Stimulated activated CD8-positive, alpha-beta memory T cell treated with anti-CD3 and anti-CD28 coated beads, Interleukin-7, amount 100 ng/mL, for 4 hours (primary cell): ENCODE measurements at places on chromosomes 11 and 22.

DNA sequence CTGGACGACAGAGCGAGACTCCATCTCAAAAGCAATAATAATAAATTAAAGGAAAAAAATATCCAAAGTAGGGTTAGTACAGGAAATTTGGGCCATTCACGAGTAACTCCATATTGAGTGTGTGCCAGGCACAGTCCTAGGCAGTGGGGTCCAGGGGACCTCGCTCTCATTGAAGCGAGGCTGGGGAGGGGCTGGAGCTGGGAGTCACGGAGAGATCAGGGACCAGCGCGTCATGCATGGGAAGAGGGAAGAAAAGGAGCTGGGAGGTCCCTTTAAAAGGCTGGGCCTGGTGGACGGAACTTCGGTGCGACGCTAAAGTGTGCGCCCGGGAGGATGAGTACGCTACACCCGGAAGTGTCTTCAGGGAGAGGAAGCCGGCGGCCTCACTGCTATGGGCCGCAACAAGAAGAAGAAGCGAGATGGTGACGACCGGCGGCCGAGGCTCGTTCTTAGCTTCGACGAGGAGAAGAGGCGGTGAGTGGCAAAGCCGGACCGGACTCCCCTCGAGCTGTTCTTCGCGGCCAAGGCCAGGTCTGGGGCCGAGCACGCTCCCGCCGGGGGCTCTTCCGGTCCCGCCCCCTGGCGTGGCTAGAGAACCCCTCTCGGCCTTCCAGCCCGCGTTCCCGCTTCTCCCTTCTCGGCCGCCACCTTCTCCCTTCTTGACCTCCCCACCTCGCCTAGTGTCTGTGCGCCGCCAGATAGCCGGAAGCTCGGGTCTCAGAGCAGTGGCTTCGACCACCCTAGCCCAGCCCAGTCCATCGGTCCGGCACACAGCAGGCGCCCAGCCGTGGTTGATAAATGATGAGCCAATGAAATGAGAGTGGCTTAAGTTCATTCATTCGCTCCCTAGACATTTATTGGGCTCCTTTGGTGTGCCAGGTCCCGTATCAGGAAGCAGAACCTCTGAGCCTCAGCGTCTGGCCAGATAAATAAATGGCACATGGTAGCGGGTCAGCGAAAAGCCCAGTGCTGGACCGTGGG, at the start of gene NOL12:
Gene NOL12, plus strand, starts transcription at position 342 of the 981 bp plus-strand sequence. Its CDS starts 50 bp downstream, at position 392.
- peak; percentile 67 for DNase-seq

GRCh38 chr22:21807544-21808529, 59.6 kb downstream of the MAPK1 start:
- DNase-seq: no peak

DNA sequence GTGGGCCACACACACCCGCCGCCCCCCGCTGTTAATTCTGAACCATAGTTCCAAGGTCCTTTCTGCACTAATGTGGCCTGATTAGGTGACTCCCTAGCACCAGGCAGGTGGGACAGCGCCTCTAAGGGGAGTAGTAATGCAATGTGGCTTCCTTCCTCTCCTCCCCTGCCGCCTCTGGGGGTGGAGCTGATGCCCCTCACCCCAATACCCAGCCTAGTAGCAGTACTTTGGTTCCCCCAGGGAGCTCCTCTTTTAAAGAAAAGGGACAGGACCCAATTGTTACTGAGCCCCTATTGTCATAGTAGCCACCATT, 14.4 kb downstream of the RTN4RL2 start:
- no peak for DNase-seq

DNA sequence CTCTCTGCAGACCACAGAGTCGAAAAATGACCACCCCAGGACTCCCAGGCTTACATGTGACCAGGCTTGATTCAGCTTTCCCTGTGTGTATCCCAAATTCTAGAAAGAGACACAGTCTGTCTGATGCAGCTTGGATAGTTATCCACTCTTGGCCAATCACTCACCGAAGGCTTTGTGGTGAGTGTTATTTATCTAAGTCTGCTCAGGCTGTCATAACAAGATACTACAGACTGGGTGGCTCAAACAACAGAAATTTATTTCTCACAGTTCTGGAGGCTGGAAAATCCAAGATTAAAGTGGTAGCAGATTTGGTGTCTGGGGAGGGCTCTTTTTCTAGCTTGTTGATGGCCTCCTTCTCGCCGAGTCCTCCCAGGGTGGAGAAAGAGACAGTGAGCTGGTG, 63.2 kb downstream of the ZBTB16 start:
- DNase-seq: no peak

- DNase-seq: no peak
Observed at GRCh38 chr11:110301032-110301431, 4.6 kb upstream of the RDX start.

DNA sequence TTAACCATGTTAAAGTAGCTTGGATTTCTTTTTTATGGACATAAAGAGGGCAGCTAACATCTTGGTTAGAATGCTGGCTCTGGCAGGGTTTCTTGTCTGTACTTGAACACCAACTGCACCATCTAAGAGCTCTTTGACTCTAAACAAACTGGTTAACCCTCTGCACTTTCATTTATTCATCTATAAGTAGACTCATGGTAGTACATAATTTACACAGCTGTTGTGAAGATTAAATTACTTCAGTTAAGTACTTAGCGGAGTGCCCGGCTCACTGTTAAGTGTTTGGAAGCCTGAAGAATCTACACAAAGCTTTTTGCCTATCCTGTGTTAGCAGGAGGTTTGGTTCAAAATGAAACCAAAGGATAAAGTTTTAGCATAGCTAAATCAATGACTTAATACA, 846.2 kb upstream of the API5 start:
- DNase-seq: no peak

GRCh38 chr11:61737636-61738386, 14.6 kb upstream of the MYRF start:
- DNase-seq: no peak

DNA sequence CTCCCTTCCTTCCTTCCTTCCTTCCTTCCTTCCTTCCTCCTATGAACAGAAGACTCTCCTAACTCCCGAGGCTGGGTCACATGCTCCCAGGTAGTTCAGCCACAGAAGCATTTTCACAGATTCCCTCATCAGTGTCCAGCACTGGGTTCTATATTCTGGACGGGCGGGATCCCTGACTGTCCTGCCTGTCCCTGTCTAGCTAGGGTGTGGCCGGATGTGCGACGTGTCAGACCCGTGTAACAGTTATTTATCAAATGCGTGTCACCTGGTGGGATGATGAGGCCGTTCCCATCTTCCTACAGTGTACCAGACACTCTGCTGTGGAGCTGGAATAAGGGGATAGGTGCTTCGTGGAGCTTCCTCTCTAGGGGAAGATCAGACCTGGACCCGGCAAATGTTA, 901.0 kb downstream of the BRD1 start:
- DNase-seq: no peak

GRCh38 chr11:2713661-2714462, 14.1 kb upstream of the KCNQ1OT1 start:
- no peak for DNase-seq

DNA sequence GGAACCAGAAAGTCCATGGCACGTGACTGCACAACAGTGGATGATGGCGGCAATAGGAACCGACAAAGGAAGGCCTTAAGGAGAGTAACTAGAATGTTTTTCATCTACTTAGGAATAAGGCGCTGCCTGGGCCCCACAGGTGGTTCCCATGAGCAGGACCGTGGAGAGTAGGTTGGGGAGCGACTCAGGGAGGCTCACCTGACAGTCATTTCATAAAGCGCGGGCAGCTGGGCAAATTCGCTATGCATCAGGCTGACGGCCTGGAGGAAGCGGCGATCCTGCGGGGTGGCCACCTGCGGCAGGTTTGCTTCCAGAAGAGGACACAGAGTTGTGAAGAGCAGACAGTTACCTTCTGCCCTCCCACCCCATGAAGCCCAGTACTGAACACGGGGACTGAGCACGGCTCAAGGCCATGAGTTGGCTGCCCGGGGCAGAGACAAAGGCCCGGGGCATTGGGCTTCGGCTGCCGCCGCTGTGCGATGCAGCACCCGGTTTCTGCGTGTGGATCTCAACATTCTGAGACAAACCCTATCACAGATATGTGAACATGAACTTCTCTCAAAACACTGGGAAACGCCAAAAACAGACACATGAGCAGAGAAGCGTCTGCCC, 25.8 kb downstream of the HPS4 start:
- DNase-seq: no peak

- no peak for DNase-seq
Observed at GRCh38 chr11:118209033-118209432, 15.8 kb downstream of the JAML start.

DNA sequence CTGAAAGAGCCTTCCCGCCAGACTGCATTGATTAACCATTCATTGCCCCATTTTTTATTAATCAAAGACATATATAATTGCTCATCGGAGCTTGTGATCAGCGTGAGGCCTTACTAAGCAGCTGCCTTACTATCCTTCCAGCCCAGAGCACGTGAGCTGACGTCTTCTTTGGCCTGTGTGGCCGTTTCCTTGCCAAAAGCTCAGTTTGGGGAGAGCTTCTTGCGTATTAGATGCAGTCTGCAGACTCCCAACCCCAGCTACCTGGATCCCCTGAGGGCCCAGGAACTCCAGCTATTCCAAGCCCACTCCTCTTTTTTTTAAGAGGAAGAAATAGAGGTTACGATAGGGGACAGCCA, 784 bp upstream of the SLC43A3 start:
- DNase-seq: no peak

DNA sequence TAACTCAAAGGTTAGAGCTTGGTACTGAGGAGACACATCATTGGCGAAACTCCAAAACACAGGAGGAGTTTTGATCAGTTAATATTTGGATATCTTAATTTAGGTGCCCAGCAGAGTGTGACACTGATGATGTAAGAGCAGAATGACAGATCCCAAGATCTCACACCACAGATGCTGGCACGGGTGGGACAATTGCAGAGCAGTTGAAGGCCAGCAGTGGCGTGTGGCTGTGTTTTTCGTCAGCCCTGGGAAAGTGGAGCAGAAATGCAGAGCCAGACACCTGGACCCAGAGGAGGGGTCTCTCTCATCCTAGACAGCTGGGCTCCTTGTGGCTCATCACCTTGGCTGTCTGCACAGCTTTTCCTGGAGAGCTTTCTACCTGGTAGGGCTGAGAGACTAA, 59.7 kb upstream of the CTTN start:
- no peak for DNase-seq

- no peak for DNase-seq
Observed at GRCh38 chr11:14954581-14954980, 17.6 kb downstream of the CALCA start.

DNA sequence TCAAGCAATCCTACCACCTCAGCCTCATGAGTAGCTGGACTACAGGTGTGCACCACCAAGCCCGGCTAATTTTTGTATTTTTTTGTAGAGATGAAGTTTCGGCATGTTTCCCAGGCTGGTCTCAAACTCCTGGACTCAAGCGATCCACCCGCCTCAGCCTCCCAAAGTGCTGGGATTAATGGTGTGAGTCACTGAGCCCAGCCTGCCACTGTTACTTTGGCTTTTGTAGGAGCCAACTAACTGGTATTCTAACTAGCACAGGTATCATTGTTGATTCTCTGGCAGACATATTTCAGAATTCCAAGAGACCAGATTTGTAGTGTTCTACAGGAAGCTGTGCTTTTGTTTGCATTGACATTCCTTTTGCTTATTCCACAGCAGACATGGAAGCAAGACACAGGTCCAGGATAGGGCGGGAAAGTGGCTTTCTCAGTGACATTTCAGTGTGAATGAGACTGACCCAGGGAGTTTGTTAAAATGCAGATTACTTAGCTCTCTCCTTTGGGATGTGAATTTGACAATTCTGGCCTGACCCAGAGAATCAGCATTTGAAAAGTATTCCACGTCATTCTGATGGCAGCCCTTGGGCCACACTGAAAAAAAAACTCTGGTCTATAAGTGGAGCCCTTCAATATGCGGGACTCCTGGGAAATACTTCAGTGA, 52.2 kb upstream of the PAX6 start:
- DNase-seq: no peak

GRCh38 chr11:57217053-57217452, 20.0 kb downstream of the APLNR start:
- no peak for DNase-seq

- no peak for DNase-seq
Observed at GRCh38 chr22:22397875-22398524, 110.5 kb downstream of the ZNF280B start.

- no peak for DNase-seq
Observed at GRCh38 chr11:100328626-100329340, 358.3 kb upstream of the ARHGAP42 start.

DNA sequence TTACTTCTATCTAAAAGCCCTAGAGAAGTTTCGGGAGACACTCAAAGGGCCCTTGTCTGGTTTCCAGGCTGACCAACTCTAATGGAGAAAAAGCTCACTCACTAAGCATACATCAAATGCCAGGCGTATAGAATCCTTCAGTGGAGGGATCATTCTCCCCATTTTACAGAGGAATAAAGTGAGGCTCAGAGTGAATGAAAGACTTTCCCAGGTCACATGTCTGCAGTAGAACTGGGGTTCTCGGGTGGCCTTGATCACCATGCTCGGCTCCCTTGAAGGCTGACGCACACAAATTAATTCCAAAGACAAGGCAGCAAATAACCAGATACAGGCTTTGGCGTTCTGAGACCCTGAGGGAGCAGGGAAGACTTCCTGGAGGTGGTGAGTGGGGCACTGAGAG, 60.0 kb downstream of the THAP12 start:
- DNase-seq: no peak

DNA sequence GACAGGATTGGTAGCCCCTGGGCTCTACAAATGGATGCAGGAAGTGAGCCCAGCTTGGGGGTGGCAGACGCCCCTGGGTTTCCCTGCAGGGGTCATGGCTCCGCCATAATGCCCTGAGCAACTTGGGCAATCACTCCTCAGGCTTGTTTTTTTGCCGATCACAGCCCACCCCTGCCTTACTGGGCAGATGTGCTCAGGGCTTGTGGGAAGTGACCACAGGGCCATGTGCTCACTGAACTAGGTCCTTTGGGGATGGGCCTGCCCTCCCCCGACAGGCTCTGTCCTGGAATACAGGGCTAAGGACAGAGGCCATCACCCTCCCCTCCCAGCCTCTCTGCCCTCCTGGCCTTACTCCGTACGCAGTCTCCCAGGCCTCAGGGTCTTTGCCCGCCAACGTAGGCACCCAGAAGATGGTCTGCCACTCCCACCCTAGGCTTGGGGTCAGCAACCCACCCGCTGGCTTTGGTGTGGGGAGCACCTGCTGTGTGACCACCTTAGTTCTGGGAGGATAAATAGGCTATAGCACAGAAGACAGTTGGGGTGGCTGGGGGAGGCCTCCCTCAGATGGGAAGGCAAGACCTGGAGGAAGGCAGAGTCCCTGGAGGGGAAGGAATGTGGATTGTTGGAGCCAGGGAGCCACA, 3.8 kb downstream of the RPLP2 start:
- DNase-seq: no peak

DNA sequence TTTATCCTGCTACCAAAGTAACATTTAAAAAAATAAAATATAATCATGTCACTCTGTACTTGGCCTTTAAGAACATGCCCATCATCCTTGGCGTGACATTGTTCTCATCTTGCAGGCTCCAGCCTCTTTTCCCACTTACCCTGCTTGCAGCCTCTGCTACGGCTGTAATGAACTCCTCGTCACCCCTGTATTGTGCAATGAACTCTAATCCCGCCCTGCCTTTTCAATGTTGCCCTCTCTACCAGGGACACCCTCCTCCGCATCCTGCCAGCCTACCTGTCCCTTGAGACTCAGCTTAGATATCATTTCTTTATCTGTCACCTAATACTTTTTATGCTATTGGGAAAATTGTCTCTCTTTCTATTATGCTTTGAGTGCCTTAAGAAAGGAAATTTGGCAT, 12.6 kb upstream of the MMP20 start:
- no peak for DNase-seq
